ENCODE measurements at places on chromosomes 7 and 10. TPM values are rescaled to one million over a fixed set of nuclear protein-coding genes. Genes with fewer than 3 reads are reported as not detected.
A peak's percentile ranks its signal among the peaks of the same experiment; 100 is the strongest.

DNA sequence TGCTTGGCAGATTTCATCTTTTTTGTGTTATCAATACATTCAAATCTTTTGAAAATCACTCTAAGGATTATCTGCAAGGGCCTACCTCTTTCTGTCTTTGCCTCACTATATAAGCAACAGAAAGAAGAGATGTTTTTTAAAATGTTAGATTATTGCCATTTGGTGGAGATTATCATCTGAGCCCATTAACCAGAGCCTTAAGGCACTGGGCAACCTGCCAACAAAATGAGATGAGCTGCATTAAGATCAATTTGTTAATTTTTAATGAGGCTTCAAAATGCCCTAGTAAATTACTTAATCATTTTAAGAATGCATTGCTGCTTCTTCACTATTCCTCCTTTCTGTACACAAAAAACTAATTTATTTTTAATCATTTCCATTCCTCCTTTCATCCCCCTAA, 314.1 kb downstream of the SNX13 start:
- no peak overlapping the region for H3K4me3 ChIP-seq
- no peaks in the 10 kb centered on the region for H3K36me3 ChIP-seq
- H3K4me1 ChIP-seq, result no peaks in the 10 kb centered on the region
- no peak for DNase-seq

DNA sequence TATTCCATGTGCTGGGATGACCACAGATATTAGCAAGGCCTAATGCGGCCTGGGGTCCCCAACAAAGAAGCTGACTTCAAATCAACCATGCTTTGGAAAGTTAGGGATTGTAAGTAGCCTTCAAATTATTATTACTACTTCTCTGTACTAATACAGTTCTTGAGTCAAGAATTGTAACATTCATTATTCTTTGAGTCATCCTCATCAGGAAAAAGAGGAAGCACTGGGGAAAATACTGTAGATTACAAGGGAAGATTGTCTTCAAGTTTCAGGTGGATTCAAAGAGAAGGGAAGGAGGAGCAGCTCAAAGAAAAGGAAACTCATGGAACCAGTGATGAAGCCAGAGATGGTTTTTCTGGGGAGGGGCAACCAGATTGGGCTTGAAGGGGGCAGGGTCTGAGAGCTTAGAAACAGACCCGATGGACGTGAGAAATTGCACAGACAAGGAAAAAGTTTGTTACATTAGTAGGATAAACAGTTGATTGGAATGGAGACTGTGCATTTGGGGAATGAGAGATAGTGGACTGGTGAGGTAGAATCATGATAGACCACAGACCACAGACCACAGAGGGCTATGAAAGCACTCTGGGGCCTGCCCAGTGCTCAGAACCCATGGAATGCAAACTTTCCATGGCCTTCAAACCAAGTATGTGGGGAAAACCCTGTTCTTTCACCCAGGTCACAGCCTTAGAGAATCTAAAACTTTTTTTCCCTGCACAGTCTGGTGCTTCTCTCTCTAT, 209.9 kb downstream of the ZNF365 start:
- no peak overlapping the region for H3K4me3 ChIP-seq
- DNase-seq, result no peak
- H3K27ac ChIP-seq, result no peak overlapping the region
- H3K27me3 ChIP-seq, result peaks cover 4% of the 10 kb centered on the region
- no peaks in the 10 kb centered on the region for H3K36me3 ChIP-seq

- no peaks in the 10 kb centered on the region for H3K27me3 ChIP-seq
- no peak overlapping the region for H3K4me3 ChIP-seq
- H3K36me3 ChIP-seq, result no peaks in the 10 kb centered on the region
- H3K4me1 ChIP-seq, result peaks cover 10% of the 10 kb centered on the region
Measured at GRCh38 chr10:52208365-52208764, 105.7 kb upstream of the DKK1 start.

GRCh38 chr10:113592380-113592779, 39.5 kb downstream of the HABP2 start:
- H3K27ac ChIP-seq, result no peak overlapping the region
- H3K27me3 ChIP-seq, result peaks cover 22% of the 10 kb centered on the region
- no peaks in the 10 kb centered on the region for H3K4me1 ChIP-seq

DNA sequence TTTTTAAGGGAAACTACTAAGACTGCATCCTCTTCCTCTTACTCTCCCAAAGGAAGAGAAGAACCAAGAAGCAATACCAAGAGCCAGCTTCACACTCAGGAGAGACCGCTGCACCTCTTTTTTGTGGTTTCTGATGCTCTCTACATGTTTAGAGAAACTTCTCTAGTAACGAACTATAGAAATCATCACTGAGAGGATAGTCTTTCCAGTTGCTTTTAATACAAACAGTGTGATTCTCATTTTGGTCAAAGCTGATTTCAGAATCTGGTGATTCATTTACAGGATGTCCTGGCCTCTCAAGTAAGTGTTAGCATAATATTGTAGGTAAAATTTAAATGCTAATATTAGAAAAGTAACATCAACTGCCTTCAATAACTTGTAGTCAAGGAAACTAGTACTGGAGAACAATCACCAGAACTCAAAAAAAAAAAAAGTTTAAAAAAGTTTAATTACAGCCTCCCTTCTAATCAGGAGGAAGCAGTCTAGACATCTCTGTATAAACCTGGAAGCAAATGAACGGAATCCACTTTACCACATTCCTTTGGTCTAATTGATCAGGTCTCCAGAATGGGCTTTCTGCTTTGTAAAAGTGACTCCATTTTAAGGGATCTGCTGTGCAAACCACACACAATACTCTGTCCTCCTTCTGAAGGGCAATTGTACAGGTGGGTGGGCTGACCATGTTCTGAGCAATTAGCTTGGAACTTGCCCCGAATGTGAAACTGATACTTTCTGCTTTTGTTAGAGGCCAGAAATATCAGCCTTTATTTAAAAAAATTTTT, 3.0 kb downstream of the LAMB1 start:
- peaks cover 29% of the 10 kb centered on the region for H3K36me3 ChIP-seq
- no peak overlapping the region for H3K27ac ChIP-seq
- peak overlapping the region; percentile 67 for H3K4me3 ChIP-seq
- H3K27me3 ChIP-seq, result peaks cover 44% of the 10 kb centered on the region
- no peak for DNase-seq
- peaks cover 58% of the 10 kb centered on the region for H3K4me1 ChIP-seq

AKR1D1 gene
- total RNA-seq, result not detected

CYP26C1 gene
- total RNA-seq, result not detected

A1CF gene
- 12.1 TPM for total RNA-seq

BEND7 gene
- total RNA-seq, result 16.4 TPM

ADAMTS14 gene
- total RNA-seq, result 0.29 TPM
